Caki2 (cell line): ENCODE measurements at places on chromosomes 3 and 15.

GRCh38 chr3:106945435-106945834 lies 431.8 kb upstream of the CCDC54 start:
- DNase-seq: no peak

DNA sequence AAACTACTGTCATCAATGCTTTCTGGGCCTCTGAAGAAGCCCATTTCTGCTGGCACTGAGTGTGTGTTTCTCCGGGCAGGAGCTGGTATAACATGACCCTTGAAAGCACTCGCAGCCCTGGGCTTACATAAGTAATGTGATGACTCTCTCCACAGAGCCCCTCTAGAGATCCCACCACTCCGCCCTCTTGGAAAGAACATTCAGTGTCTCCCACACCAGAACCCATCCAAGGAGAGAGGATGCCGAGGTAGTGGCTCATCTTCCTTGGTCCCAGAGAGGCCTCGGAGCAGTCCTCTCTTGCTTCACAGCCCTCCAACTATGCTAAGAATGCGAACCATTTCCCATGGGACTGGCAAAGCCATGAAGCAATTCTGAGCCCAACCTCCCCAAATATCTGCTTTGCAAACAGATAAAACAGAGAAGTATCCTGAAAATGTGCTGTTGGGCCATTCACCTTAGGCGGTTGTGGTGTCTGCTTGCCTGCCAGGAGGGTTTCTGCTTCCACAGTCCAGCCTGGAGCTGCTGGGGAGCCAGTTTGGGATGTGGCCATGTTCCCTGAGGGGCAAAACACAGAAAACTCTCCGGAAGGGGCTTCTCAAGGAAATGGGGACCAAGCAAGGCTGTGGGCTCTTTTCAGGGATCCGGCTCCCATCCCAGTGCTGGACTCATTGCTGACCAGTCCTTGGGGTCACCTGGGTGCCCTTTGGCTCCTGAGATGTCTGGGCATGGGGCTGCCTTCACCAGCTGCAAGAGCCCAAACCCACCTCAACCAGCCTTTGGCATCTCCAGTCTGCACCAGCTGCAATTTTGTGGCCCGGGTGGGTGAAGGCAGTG lies 47.3 kb downstream of the AMOTL2 start:
- DNase-seq: peak; percentile 95

GRCh38 chr15:100384108-100384410 lies 42.3 kb upstream of the ADAMTS17 start:
- no peak for DNase-seq

DNA sequence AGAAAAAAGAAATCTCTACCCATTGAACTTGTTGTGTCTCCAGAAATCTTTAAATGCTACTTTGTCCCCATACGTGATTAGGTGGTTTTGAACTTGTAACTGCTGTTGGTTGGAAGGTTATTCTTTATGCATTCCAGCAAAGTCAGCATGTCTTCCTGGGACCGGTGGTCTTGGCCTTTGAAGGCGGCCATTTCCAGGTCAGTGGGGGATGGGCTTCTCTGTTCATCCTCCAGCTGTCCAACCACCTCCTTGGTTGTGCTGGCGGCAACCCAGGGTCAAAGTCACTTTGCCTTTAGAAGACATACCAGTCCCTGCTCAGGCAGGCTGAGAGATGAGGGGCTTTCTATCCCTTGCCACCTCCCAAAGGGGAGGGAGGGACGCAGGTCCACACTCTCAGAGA lies 37.9 kb upstream of the ARL8B start:
- DNase-seq: no peak

GRCh38 chr3:54987719-54988118 lies 59.9 kb upstream of the LRTM1 start:
- DNase-seq: no peak

DNA sequence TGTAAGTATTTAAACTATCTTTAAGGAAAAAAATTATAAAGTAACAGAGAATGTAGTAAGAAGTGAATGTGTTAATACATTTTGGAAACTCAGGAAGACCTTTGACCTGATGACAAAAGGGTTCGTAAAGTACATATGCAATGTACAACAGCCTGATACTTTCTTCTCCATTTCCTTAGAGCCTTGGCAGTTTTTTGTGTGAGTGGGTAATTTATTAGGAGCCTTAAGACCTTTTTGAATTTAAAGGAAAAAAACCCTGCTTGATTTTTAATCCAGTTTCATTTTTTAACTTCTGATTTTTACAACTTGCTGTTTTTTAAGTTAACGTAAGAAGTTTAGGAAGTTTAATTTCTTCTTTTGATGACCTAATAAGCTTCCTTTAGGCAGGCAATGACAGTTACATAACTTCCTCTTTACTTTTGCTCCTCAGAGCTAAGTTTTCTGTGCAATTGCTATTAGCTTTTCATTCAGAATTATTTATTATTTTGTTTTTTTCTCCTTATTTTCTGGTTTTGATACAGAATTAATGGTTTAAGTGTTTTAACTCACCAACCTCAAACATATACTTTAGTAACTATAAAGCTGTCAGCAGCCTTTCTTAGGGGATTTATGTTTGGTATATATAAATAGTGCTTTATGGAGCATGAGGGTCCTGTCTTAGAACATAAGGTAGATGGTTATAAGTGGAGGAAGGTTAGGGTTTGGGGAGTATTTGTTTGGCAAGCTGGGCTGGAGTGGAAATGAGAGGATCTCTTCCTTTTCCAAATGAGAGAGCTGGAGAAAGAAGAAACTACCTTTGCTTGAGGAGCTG lies 35.2 kb downstream of the ARMC8 start:
- DNase-seq: no peak

DNA sequence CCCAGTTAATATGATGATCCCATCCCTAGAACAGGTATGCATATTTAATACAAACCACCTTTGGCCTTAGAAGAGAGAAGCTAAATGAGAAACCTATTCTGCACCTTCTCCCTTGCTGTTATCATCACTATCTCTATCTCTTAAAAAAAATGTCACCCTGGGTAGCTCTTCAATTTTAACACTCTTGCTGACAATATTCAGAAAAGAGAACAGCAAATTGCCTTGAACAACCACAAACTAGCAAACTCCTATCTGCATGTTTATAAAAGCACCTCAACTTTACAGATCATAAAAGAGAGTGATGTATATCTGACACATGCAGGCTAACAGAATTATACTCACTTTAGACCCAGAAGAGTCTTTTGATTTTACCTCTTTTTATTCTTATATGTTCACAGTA lies 7.4 kb downstream of the TOP2B start:
- no peak for DNase-seq

GRCh38 chr3:38111696-38112377 lies 25.1 kb downstream of the ACAA1 start:
- DNase-seq: no peak

- peak; percentile 7 for DNase-seq
These were observed 62.7 kb upstream of the KLF13 start for GRCh38 chr15:31263751-31264558.

DNA sequence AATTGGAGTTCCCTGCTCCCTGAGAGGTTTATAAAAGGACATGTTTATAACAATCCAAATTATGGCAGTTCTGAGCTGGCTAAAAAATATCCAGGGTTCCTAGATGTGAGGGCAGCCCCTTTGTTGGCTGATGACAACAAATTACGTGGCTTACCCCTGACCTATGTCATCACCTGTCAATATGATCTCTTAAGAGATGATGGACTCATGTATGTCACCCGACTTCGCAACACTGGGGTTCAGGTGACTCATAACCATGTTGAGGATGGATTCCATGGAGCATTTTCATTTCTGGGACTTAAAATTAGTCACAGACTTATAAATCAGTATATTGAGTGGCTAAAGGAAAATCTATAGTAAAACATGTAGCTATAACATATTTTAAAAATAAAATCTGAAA lies 13.9 kb downstream of the AADAC start:
- DNase-seq: no peak

GRCh38 chr3:128222796-128223385 lies 69.6 kb downstream of the EEFSEC start:
- DNase-seq: peak; percentile 12

- no peak for DNase-seq
These were observed 41.8 kb downstream of the IFT122 start for GRCh38 chr3:129481766-129482332.

DNA sequence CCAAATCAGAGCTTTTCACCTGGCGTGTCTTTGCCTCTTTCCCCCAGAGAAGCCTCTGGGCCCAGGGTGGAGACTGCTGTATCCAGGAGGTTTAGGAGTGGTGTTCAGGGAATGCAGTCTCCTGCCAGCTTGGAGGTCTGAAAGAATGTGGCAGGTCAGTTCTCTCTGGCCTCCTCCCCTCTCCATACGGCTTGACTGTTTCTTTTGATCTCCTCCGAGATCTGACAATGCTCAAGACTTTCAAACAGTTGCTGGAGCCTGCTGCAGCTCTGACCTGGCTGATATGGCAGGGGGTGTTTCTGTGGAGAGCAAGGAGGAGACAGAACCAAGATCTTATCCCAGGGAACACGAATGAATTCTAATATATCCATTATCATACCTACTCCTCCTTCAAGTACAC lies 24.7 kb upstream of the TM4SF4 start:
- DNase-seq: no peak

DNA sequence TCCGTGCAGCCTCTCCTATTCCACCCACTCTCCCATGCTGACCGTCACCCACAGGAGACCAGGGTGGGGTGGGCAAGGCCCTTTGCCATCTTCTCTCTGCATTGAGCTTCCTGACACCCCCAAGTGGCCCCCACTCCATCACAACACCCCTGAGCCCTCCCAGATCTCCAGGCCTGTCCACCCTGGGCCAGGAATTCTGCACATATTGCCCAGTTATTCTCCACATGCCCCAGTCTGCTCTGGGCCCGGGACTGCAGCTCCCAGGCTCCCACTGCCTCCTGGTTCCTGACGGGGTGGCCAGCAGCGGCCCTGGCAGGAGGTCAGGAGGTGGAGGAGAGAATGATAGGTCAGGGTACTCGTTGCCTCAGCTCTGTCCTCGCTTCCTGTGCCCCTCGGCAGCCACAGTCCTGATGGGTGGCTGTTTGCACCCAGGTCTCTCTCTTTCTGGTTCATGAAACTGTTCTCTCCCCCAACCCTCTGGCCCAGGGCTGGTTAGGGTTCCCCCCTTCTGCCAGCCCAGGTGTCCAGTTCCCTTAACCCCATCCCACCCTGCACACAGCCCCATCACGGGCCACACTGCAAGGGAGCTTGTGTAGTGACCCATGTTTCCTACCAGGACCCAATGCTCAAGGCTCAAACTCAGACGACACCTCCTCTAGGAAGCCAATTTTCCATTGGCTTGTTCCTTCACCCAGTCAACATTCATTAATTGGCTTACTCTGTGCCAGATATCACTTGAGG lies 47.3 kb downstream of the IQSEC1 start:
- no peak for DNase-seq

GRCh38 chr3:183554377-183554776 lies 1.1 kb downstream of the KLHL6 start:
- DNase-seq: peak; percentile 14

GRCh38 chr15:99951511-99951910 lies 218.3 kb upstream of the LYSMD4 start:
- no peak for DNase-seq

DNA sequence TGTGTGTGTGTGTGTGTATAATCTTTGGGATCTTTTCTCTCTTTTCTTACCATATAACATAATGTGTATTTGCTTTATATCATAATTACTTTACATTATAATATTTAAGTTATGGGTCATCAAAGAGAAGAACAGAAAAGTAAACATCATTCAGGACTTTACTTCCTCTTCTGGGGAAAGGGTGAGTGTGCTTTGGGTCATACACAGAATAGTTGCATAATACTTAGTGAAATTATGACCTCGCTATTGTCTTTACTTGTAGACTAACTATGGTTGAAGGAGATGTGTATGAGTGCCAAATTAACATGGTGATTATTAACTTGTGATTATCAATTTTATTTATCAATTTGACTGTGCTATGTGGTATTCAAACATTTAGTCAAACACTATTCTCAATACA lies 1086.9 kb downstream of the DIPK2A start:
- DNase-seq: no peak

DNA sequence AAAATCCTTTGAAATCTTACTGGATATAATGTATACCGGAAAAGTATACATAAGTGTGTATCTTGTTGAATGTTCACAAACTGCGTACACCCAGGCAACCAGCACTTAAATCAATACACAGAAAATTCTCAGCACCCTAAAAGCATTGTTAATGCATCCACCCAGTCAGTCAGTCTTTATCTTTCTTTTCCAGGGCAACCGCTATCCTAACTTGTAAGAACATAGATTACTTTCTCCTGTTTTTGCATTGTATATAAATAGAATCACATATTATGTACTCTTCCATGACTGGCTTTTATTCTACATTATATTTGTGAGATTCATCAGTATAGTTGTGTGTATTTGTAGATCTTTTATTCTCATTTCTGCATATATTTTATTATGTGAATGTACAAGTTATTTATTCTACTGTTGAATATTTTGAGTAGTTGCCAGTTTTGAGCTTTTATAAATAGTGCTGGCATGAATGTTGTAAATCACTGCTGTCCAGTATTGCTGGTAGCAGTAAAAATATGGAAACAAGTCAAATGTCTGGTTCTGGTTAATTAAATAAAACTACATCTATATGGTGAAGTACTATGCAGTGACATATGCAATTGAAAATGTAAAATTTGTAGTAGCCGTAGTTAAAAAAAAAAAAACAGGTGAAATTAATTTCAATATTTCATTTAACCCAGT lies 62.1 kb downstream of the PDCD6IP start:
- DNase-seq: no peak

- no peak for DNase-seq
These were observed 171.1 kb upstream of the ICE2 start for GRCh38 chr15:60649845-60650548.

- no peak for DNase-seq
These were observed 683.8 kb upstream of the NR2F2 start for GRCh38 chr15:95646484-95647273.

- no peak for DNase-seq
These were observed 8.7 kb downstream of the KBTBD13 start for GRCh38 chr15:65085207-65085753.

DNA sequence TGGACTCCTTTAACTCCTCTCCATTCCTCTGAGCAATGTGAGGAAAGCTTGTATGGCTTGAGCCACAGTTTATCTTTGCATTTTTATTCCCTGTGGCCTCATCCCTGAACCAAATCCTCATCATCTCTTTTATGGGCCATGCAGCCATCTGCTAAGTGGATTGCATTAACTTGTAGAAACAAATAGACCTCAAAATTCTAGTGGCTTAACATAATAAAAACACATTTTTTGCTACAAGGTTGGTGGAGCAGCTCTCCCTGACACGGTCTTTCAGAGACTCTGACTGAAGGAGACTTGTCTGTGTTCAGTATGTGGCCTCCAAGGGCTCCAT lies 135.3 kb downstream of the RPL22L1 start:
- no peak for DNase-seq

DNA sequence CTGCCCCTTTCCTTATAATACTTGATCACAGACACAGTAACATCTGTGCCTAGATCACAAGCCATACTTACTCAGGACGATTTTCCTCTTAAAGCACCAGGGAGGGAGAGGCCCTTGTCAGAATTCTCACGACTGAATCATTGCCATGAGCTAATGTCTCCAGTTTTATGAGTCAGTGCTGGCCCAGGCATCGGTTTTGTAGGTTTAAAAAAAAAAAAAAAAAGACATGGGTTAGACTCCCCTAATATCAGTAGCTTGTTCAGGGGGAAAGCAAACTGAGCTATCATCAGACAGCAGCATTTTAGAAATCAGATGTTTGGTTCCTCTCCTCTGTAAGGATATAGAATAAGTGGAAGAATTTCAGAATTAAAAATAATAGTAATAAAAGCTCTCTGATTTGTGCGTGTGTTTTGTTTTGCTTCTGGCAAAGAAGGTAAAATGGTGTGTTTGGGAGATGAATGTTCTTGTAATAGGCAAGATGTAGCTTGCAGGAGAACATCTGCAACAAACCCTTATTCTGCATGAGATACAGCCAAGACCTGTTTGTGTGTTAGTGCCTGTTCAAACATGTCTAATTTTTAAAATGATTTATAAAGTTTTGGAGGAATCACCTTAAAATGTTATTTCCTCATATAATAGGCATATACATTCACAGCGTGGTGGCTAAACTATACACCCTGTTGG lies 193.6 kb downstream of the TP63 start:
- DNase-seq: peak; percentile 89
